ENCODE measurements at places on chromosomes 1 and 21.

DNA sequence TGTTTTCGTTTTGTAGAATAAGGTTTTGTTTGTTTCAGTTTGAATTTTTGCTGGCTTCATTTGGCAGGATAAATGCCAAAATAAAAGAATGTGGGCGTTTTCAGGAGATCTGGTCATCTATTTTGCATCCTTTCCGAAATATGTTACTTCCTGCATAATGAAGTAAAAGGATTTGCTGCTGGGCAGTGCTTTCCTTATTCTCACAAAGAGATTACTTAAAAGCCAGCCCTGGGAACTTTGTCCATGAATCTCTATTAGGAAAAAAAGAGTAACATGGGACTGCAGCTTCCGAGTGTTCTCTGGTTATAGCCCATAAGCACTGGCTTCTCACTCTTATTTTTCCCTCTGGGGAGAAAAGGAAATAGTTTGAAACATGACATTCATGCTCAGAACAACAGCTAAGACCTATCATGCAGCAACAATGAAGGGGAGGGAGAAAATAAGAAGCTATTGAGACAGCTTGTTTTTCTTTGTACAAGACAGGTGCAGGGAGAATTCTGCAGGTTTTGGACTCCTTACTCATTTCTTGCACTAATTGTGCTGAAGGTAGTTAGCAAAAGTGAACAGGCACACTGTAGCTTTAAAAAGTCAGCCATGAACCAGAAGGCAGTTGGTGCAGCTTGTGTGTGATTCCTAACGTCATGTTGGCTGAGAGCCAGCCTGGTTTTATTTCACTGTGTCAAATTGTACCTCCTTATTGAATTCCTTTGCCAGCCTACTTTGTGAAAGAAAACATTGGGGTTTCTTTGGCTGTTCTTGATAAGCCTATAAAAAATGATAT lies at the start of gene SAMD13:
TSS of gene SAMD13 (plus strand) at position 705 of the 781 bp plus-strand sequence. CDS start 1,527 bp downstream, outside the sequence.
- DNase-seq, result no peak

- no peak for DNase-seq
Measured at GRCh38 chr1:202005958-202006357, 4.4 kb upstream of the ELF3 start.

DNA sequence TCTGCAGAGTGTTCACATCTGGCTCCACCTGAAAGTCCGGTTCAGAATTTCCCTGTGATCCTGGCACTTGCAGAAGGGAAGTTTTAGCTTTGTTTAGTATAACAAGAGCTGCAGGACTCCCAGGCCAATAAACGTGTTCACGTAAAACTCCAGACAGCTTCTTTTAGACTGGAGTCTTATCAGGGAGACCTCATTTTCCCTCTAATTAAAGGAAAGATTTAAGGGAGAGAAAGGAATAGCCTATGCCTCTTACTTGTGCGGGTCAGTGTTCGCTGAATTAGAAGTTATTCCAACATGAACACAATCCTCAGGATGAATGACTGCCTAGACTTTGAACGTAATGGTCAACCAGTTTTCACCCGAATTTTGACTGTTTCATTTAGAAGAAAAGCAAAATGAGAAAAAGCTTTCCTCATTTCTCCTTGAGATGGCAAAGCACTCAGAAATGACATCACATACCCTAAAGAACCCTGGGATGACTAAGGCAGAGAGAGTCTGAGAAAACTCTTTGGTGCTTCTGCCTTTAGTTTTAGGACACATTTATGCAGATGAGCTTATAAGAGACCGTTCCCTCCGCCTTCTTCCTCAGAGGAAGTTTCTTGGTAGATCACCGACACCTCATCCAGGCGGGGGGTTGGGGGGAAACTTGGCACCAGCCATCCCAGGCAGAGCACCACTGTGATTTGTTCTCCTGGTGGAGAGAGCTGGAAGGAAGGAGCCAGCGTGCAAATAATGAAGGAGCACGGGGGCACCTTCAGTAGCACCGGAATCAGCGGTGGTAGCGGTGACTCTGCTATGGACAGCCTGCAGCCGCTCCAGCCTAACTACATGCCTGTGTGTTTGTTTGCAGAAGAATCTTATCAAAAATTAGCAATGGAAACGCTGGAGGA lies 202.1 kb upstream of the SGIP1 start:
- DNase-seq, result peak; percentile 87

DNA sequence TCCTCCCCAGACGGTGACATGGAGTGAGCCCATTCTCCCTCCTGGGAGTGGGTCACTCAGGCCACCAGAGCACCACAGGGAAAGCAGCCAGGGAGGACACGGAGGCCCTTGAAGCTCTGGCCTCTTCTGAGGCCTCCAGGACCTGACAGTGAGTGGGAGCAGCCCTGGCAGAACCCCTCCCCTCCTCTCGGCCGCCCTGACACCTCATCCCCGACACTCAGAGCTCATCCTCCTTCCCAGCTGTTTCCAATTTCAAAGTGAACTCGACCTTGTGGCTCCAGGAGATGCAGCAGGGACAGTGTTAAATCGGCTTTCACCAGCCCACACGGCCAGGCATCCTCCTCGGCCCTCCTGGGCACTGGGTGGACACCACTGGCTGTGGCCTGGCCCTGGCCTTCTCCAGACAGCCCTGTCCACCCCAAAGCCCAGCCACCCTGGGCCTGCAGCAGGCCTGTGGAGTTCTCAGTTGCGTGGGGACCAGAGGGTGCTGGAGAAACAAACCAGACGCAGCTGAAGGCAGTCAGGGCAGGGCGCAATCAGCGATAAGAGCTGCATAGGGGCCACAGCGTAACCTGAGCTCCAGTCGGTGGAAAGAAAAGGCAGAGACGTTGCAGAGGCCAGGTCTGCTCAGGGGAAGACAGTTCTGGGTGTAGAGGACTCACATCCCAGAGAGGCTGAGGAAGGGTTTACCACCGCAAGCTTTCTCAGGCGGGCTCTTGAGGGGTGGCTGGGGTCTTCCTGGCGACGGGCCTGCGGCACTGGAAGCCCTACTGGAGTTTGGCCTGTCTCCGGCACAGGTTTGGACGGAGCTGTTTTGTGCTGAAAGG lies 27.1 kb downstream of the FTCD start:
- DNase-seq, result peak; percentile 52

DNA sequence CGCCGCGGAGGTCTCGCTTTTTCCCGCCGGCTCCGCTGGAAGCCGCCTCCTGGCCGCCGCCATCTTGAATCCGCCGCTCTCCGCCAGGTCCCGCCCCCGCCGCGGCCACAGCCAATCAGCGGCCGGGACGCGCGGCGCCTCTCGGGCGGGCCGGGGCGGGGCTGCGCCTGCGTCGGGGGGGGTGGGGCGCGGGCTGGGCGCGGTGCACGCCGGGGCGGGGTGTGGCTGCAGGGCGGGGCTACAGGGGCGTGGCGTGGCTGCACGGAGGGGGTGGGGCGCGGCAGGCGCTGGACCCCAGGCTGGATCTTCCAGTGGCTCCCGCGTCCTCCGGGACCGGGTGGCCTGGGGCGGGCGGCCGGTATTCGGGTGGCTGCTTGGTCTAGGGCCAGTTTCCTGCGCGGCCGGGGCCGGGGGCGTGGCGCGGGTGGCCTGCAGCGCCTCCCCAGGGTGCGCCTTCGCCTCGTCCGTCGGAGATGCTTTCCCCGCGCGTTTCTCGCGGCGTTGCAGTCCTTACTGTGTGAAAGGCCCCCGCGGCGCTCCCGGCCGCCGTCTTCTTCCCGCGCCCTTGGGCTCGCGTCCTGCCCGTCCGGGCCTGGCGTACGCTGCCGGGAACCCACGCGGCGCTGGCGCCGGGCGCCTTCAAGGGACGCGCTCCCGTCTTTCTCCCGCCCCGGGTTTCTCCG lies 575 bp downstream of the PCNT start:
- DNase-seq, result peak; percentile 96

DNA sequence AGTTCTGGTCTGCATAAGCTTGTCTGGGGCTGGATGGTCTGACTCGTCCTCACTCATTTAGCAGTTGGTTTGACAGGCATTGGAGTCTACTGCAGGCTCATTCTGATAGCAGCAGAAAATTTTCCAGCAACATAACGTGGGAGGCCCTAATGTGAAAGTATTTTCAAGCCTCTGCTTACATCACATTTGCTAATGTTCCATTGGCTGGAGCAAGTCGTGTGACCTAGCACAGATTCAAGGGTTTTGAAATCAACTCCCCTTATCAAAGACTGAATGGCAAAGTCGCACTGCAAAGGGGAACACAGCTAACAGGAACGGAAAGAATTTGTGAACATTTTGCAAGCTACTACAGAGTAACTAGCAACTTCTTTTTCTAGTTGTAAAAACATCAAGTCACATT lies 2.3 kb upstream of the USH2A start:
- no peak for DNase-seq

DNA sequence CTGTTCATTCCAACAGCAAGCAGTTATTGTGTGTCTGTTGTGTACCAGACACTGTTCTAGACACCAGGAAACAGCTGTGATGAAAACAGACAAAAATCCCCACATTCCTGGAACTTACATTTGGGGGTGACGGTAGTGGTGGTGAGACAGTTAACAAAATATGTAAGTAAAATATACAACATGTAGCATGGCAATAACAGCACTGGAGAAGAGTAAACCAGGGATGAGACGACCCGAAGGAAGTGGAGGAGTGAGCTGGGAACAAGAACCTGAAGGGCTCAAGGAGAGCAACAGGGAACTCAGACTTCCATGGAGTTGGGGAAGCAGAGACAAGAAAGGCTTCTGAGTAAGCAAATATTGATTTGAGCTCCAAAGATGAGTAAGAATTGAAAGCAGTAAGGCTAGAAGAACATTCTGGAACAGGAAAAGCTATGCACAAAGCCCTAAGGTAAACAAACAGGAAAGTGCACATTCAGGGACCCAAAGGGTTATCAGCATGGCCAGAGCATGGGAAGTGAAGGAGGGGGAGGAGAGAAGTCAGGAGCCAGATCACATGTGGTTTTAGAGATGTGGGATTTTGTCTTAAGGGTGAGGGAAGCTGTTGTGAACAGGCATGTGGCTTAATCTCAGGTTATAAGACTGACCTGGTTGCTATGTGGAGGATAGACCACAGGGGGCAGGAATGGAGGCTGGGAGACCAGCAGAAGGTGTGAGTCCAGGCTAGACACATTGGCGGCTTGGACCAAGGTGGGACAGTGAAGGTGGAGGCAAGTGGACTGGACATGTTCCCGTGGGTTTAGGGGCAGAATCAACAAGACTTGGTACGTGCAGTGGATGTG lies 7.3 kb downstream of the CSF1 start:
- DNase-seq, result peak; percentile 18

- DNase-seq, result no peak
Measured at GRCh38 chr1:101567582-101568189, 330.9 kb downstream of the S1PR1 start.

- DNase-seq, result no peak
Measured at GRCh38 chr1:163471779-163472650, 150.3 kb downstream of the NUF2 start.

DNA sequence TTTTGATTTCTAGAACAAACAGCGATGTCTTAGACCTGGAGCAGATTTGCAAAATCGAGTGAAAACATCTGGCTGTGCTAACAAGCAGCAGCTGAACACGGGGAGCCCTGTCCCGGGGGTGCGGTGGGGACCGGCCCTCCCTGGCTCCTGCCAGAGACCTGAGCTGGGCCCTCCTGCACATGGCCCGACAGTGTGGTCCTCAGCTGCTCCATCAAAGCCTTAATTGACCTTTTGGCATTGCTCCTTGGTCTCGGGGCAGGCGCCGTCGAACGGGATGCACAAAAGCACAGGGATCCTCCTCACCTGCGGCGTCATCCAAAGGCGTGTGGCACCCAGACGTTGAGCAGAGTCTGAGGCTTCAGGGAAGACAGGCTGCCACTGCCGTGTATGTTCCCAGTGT lies 73.2 kb downstream of the PRDM16 start:
- no peak for DNase-seq

DNA sequence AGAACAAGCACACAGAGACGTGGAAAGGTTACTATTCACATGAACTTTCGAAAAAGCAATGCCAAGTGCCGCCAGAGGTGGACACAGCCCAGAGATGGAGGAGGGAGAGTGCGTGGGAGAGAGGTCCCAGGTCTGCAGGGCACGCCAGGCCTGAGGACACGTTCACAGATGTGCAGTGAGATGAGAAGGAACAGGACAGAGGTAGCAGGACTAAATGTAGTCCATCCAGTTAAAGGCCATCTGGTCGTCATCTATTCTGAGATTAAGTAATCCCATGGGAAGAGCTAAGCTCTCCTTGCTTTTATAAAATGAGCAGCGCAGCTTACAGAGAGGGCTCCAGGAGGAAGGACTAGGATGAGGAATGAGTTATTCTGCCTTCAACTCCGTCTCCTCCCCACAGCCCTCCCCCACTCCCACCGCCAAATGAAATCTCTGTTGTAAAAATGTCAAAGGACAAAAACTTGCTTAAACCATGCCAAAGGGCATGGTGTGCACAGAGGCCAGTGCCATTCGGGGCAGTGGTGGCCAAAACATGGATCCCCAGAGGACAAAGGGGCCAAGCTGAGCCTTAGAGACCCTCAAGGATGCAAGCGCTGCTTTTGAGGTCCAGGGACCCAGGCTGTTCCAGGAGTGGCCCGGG lies 85.4 kb upstream of the SLC25A33 start:
- no peak for DNase-seq

DNA sequence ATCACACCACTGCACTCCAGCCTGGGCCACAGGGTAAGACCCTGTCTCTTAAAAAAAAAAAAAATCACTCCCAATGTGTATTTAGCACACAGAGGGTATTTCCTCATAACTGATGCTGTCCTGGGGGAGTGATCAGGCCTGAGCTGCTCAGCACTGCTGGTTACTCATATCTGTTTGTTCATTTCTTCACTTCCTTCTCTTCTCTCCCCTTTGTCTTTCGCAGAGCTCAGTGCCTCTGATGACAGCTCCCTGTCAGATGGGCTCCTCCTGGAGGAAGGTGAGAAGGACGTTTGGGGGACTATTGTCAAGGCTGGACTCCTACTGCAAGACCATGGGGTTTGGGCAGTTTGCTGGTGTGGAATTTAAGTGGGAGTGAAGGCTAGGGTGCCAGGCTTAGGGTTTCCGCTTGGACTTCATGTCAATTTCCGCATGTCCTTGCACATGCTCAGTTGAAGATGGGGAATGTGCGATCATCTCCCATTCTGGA lies 13.0 kb downstream of the INAVA start:
- DNase-seq, result peak; percentile 34

GRCh38 chr1:21752186-21752585 lies 30.8 kb downstream of the USP48 start:
- DNase-seq, result no peak

- peak; percentile 4 for DNase-seq
Measured at GRCh38 chr1:31812158-31812829, 3.5 kb downstream of the SPOCD1 start.

DNA sequence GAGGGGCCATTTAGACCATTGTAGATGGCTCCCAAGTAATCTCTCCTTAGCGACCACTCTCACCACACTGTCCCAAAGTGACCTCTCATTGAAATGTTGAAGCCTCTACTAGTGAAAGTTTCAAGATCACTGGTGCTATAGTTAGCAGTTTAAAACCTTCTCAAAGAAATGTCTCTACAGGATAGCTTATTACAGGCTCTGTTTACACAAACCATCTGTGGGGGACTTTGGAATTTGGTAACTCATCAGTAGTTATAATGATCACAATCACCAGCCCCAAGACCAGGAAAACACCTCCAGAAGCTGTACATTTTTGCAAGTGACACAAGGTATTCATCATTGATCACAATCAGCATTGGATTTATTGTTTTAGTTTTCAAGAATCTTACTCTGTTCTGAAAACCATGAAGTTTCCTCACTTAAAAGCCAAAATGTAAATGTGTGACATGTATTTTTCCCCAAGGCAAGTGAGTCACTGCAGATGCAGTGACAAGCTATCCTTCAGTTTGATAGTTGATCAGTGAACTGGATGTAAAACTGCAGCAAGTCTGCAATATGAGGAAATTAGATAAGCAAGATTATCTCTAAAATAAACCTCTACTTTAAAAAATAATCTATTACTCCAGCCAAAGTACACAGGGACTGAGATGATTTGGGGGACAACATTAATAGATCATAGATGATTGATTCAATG lies 41.9 kb downstream of the C21orf91 start:
- no peak for DNase-seq

- DNase-seq, result peak; percentile 99
Measured at GRCh38 chr1:67430358-67431155, at the start of gene SERBP1. Gene SERBP1 (minus strand): TSS chr1:67430402. CDS start chr1:67430300, 102 bp downstream.

Measured in spleen (tissue), 13 donors.